Neural crest cell (in vitro differentiated cells): ENCODE measurements at places on chromosomes 7 and 10. TPM values are rescaled to one million over a fixed set of nuclear protein-coding genes. Genes with fewer than 3 reads are reported as not detected.

DNA sequence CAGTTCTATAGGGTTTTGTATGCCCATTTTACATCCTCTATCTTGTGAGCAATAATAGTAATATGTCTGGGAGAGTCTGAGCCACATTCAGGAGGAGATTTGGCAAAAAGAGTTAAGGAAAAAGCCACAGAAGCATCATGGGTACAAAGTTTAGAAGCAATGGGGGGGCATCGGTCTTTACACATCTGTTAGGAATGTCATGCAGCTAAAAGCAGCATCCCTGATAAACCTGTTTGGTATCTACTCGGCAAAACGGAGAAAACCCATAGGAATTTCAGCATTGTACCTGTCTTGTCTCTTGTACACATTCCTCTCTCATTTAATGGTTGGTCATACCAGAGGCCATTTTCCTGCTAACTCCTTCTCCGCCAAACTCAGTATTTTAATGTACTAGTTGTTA lies 12.5 kb upstream of the HERPUD2 start:
- DNase-seq = no peak

DNA sequence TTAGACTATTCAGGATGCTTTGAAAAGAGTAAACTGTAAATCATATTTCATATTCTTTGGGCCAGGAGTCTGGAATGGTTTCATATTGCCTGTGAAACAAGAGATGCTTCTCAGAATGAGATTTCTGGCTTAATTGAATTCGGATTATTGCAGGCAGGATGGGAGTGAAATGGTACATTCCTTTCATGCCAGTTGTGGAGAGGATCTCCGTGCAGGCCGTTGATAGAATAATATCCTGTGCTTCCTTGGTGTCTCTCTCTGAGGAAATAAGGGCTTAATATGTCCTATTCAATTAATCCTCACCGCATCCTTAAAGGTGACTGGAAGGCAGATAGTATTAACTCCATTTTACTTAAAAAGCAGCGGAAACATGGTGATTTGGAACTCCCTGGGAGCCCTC lies 56.6 kb downstream of the CUX1 start:
- no peak for DNase-seq

- DNase-seq = no peak
Measured at GRCh38 chr10:131144711-131145375, 166.7 kb downstream of the TCERG1L start.

DNA sequence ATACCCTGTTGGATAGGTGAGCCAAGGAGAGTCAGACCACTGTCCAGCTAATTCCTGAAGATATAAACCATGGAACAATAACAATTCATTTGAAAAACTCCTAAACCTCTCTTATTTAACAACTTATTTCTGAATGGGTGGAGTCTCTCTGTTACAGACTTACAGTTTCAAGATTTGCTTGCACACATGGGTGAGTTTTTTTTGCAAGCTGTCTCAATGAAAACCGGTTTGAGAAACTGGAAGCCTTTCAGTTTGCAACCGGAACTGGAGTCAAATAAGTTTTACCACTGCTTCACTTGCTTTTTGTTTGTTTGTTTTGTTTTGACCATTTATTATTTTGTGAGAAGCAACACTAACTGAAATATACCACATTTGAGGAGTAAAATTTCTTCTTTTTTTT lies 243.8 kb downstream of the MTERF1 start:
- DNase-seq = no peak

DNA sequence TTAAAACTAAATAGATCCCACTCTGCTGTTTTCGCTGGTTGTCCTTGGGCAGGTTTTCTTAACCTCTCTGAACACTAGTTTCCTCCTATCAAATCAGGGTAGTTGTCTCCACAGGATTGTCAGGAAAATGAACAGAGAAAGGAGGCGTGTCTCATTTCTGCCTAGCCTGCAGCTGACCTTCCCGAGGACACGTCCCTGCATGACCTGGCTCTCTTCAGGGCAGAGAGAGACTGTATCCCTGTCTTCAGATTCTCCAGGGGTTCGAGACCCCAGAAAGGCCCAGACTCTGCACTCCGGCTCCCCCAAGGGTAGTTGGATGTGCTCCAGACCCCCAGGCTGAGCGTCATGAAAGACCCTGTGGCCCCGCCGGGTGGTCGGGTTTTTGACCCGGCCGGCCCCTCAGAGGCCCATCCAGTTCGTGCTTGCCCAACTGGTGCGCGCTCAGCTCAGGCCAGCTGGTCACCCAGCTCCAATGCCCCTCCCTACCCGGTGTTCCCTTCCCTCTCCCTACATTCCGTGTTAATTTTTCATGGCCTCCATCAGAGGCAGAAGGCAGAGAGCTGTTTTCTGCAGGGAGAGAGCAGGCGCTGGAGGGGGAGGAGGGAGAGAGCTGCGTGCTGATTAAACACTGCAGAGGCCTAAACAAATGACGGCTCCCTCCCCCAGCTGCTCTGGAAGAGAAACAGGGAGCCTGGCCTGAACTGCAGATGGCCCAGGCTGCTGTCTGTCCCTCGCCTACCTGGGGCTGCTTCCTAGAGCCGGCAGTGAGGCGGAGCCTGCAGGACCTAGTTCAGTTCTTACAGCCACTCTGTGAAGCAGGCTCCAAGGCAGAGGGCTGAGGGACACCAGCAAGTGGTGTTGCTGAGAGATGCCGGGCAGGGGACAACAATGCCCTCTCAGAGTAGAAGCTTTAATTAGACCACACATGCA lies 86.2 kb upstream of the PPIF start:
- DNase-seq = no peak

GRCh38 chr7:93461350-93461749 lies 113.2 kb downstream of the CALCR start:
- DNase-seq = no peak

The ZNF92 gene
- total RNA-seq = 26.0 and 28.7 TPM in 2 replicates

The UPK3B gene
- total RNA-seq = 0.77 TPM in 1 of 2 replicates, not detected in the other
